Ecto neural progenitor cell (in vitro differentiated cells): ENCODE measurements at places on chromosomes 7 and 10.

GRCh38 chr7:7698930-7699329, 19.5 kb downstream of the RPA3 start:
- no peak for DNase-seq

DNA sequence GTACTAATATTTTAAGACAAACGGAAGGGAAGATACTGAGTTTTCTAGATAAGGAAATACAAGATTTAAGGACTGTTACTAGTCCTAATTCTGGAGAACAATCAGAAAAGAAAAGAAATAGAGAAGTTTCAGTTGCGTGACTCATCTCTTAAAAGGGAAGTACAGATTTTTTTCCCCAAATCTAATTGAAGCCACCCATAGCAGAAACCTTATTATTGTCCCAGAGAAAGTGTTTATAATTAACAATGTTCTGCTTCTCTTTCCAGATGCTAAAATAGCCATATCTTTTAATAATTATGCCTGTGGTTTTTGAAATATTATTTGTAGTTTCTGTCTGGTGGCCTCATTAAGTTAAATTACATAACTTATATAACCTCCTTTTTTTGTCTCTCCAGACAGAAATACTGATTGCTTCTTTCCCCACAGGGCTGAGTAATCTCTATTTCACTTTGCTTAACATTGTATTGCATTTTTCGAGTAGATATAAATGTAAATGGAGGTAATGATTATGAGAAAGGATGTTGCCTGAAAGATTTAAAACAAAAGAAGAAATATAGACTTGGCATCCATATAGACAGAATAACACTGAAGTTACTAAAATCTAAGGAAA, 240.7 kb upstream of the MBL2 start:
- no peak for DNase-seq

DNA sequence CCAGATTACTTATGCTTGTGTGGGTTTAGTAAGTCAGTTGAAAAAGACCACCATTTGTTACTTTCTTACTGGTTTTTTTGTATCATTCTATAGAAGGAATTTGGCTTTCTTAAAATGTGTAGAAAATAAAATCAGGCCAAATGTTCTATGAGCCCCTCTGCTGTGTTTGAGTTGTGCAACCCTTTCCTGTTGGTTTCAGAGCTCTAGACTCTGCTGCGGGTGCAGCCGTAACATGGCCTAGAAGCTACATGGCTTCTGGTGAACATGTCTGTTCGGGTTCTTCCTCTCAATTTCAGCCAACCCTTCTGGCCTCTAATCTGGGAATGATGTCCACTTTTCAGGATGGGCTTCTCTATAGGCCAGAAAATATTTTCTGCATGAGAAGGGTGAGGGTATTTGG, 56.6 kb upstream of the RAB18 start:
- DNase-seq: no peak

DNA sequence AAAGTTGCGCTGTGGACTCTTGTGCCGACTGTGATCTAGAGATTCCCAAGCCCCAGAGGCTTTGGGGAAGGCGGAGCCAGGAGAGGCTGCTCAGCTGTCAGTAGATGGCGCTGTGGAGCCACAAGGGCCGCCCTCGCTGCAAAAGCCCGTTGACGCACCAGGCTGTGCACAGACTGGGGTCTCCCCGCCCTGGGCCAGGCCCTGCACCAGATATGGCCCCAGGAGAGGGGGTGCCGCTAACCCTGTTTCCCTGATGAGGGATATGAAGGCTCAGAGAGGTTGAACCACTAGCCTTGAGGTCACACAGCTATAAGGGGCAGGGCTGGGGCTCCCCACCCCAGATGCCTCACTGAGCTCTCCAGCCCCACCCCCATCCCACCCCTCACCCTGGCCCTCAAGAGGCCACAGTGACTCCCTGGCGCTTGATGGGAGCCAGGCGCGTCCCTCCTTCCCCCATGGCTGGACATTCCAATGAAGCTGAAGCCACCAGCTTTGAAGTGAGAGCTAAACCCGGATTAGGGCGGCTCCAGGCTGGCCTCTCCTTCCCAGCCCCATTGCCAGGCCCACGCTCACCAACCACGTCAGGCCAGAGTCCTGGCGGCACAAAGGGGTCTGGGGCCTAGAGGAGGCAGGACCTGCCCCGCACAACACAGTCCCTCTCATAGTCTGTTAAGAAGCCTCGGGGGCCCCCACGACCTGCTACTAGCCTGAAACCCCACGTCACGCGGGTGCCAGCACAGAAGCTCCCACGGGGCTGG, 26.4 kb downstream of the MYL10 start:
- DNase-seq: peak; percentile 94

GRCh38 chr7:51545131-51545530, 228.5 kb upstream of the COBL start:
- DNase-seq: no peak

DNA sequence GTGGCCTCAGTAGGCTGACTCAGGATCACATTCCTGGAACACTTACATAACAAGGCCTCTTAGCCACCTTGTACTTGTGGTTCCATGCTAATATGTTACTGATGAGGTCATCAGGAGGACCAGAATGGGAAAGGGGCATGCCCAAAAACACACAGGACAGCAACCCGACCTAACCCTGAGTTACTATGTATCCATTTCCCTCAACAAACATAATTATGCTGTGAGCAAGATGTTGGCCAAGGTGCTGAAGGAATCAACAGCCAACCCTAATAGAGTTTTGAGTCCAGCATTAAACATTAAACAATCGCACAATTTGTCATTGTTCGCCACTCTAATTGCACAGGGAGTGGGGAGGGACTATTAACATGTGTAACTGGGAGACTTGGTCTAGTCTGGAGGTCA, 129.4 kb downstream of the PLPP4 start:
- no peak for DNase-seq

DNA sequence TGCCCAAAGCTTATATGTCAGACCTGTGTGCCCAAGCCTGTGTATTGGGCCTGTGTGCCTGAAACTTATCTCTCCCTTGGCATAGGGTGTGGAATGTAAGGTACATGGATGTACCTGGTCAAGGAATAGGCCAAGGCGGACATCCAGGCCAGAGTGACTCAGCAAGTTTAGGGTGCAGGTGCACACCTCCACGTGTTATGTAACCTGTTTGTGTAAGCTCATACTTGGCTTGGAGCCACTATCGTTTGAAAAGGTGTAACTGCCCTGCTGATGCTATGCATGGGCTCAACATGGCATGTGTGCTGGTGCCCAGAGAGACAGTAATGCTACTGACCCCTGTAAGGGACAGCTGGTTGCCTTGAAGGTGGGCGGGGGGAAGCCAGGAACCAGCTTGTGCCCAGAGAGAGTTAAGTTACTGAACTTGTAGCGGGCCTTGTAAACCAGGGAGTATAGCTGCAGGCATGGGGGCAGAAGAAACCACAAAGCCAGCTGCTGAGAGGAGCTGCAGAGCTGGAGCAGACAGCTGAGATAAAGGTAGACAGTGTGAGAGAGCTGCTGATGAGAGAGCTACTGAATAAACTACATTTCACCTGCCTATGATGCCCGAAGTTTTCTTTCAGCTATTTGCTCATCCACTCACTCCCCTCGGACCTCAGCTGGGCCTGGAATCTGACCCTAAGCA, 656.4 kb upstream of the ZWINT start:
- no peak for DNase-seq

DNA sequence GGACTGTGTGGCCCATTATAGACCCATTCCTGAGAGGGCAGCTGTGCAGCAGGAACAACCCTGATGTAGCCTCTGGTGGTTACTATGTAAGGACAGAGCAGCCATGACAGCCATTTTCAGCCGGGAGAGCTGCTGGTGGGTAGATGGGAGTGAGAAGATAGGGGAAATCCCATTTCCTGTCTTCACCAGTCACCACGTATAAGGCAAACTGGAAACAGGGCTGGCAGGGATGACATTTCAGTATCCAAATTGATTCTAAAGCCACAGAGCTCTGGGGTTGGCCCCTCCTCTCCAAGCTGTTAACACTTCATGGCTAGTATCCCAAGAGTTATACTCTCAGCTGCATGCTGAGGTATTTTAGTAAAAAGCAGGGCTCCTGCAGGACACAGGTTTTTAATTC, 15.2 kb upstream of the FZD1 start:
- no peak for DNase-seq

DNA sequence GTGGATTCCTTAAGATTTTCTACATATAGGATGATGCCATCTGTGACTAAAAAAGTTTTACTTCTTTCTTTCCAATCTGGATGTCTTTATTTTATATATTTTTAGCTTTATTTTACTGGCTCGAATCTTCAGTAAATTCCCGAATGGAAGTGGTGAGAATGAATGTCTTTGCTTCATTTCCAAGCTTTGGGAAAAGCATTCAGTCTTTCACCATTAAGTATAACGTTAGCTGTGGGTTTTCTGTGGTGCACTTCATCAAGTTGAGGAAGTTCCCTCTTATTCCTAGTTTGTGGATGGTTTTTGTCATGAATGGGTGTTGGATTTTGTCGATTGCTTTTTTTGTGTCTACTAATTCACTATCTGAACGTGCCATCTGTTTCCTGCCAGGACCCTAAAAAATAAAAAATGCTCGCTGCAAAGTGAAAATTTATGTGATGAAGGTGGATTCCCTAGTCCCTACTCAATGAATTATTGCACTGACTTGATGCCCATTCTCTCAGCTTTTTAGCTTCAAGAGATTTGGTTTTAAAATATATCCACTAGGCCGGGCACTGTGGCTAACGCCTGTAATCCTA, 90.2 kb upstream of the CARD11 start:
- no peak for DNase-seq

DNA sequence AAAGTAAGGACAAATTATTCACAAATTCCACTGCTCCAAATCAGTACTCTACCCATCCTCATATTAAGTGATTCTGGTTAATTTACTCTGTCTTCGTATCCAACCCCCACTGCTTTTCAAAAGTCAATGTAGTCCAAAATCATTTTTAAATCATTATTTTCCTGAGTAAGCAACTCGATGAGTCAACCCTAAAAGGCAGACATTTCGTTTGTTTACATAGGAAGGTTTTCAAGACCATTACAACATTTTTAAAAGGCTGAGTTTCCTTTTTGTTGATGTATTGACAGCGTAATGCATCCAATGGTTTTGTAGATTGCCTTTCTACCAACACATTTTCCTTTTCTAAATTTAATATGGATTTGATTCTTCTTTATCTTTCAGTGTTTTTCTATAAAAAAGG, 523.0 kb upstream of the ANKRD30A start:
- no peak for DNase-seq

DNA sequence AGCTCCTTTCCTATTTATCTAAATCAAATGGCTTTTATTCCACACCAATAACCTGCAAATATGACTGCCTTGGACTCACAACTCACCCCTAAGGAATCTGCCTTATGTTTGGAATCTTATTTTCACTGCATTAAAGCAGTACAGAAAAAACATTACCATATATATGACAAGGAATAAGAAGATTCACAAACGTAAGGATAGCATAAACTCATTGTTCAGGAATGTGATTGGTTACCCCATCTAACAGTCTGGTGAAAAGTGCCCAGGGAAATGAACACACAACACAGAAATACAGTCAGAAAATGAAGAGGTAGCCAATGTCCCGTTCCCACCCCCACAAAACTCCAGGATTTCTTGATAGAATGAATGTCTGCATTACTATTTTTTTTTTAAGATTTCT, 2.0 kb downstream of the PPP3CB start:
- DNase-seq: no peak

- no peak for DNase-seq
Observed at GRCh38 chr10:62708569-62708968, 96.0 kb upstream of the ADO start.

GRCh38 chr10:78013564-78013963, 15.8 kb downstream of the POLR3A start:
- no peak for DNase-seq

- no peak for DNase-seq
Observed at GRCh38 chr7:157358041-157358752, 21.4 kb downstream of the DNAJB6 start.

GRCh38 chr10:29949411-29950011, 109.9 kb downstream of the JCAD start:
- no peak for DNase-seq

GRCh38 chr7:155512246-155512887, 34.0 kb downstream of the CNPY1 start:
- no peak for DNase-seq

- no peak for DNase-seq
Observed at GRCh38 chr7:70545214-70545613, 586.7 kb upstream of the GALNT17 start.

- no peak for DNase-seq
Observed at GRCh38 chr7:135204341-135204749, 7.0 kb downstream of the WDR91 start.

DNA sequence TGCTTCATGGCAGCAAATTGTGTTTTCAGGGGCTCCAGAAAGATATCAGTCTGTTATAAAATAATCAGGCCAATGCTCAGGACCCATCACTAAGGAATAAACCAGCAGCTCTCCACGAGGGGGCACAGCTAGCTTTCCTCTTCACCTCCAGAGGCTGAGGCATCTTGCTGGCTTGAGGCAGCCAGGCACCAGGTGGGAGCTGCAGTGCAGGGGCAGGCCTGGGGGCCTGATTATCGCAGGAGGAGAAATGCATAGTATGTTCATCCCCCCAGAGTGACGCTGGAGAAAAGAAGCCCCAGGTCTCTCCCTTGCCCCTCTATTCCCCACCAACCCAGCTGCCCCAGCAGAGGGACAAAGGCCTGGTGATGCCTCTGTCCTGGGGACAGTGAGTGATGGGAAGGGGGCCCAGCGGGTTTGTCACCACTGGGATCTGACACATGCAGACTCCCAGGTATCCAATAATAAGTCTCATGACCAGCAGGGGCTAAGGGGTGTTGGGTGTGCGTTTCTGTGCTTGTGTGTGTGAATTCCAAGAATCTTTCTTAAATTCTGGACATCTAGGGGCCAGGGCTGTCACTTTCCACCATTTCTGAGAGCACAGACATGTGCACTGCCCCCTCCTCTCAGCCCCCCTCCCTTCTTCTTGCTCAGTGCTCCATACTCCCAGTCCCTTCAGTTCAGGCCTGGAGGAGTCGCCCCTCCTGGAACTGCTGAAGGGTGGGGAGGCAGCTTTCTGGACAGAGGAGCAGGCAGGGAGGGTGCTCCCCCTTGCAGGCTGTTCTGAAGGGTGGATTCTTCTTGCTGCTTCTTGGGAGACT, 128.1 kb upstream of the FAM20C start:
- peak; percentile 65 for DNase-seq
